HCEC 1CT (cell line): ENCODE measurements at places on chromosomes 13 and 19.

DNA sequence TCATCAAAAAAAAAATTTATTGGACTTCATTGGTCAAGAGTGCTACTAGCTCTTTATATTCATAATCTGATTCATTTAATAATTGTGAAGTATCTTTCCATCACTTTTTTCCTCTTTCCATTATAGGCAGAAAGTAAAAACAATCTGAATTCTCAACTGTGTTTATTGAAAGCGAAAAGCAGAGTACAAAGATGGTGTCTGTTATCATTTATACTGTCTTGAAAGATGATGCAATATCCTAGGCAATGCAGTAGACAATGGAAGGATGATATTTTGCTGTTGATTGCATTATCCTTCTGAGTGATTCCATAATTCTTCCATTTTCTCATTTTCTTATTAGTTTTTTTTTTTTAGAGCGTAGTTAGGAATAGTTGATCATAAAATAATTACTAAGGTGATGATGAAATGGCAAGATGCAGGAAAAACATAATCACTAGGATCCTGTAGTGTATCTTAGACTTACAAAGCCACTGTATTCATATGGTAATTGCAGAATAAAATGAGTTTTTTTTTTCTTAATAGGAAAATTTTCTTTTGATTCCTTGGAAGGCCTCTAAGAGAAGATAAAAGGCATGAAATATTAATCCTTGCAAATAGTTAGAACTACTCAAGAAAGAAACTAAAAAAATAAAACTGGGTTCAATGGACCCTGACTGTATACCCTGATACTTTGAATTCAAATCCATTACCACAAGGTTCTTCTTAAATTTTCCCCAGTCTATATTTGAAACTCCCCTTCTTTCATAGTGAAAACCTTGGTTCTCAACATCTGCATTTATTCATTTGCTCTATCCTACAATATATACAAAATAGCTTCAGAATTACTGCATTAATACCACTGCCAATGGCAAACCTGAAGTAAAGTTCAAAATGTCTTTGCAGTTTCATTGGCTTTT, 11.6 kb downstream of the URI1 start:
- no peak for DNase-seq

DNA sequence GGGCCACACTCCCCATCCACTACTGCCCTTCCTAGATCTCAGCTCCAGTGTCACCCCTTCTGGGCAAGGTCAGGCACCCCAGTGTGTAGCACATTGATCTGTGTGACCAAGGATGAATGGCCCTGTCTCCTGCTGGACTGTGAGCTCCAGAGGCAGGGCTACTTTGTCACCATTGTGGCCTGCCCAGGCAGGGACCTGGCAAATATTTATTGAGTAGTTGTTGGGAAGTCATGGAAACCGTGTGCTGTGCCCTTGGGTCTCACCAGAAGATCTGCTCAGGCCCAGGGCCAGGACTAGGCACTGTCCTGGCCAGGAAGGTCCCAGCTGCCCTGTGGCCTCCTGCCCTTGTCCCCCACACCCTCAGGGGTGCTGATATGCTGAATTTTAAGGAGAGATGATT, 10.5 kb downstream of the NACC1 start:
- DNase-seq, result no peak

- no peak for DNase-seq
Measured at GRCh38 chr13:30659980-30660379, 42.3 kb downstream of the USPL1 start.

GRCh38 chr19:10118960-10119359, 739 bp downstream of the EIF3G start:
- no peak for DNase-seq

DNA sequence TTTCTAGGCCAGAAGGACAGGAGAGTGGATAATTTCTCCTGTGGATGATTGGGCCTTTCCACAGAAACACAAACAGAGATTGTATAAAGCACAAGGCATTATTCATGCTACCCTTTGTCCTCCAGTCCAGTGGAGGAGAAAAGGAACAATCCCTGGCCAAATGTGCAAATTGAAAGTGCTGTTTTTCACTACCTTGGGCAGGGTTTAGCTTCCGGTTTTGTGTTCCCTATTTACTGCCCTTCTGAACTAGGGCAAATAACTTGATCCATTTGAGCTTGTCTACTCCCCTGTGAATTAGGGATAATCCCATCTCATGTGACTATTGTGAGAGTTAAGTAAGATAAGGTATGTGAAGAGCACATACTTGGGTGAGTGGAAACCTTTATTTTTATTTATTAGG, 13.3 kb downstream of the PDX1 start:
- DNase-seq, result no peak

DNA sequence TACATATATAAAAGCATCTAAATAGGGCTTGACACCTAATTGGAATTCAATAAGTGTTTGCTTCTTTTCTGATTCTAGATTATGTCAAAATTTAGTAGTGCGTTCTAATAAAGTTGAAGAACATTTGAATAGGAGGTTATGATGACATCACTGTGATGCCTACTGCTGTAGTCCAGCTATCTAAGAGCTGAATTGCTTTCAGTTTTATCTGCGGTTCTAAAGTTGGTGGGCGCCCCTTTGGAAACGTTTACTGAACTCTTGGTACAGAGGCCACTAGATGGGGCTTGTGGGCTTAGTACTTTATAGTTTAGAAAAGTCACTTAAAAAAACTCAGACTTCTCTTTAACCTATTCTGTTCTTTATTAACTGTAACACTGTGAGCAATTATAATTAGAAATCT, 776.9 kb downstream of the GPC5 start:
- peak; percentile 10 for DNase-seq

GRCh38 chr19:55079400-55080038, 3.9 kb downstream of the EPS8L1 start:
- DNase-seq, result no peak

DNA sequence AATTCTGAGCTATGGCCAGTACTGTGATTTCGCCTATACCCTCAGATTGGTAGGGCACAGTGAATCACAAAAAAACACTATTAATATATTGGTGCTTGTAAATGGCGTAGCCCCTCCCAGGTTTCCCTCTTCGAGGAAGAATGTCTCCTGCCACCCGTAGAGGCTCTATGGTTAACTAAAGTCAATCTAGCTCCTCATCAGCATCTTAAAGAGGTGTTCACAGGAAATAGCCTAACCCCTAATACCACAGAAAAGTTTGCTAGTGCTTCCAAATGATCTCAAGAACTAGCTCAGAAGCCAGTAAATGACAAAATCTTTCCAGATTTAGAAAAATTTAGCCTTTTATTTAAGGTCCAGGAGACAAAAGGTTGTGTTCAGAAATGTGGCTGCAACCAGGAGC, 56.3 kb upstream of the DCT start:
- DNase-seq, result no peak

DNA sequence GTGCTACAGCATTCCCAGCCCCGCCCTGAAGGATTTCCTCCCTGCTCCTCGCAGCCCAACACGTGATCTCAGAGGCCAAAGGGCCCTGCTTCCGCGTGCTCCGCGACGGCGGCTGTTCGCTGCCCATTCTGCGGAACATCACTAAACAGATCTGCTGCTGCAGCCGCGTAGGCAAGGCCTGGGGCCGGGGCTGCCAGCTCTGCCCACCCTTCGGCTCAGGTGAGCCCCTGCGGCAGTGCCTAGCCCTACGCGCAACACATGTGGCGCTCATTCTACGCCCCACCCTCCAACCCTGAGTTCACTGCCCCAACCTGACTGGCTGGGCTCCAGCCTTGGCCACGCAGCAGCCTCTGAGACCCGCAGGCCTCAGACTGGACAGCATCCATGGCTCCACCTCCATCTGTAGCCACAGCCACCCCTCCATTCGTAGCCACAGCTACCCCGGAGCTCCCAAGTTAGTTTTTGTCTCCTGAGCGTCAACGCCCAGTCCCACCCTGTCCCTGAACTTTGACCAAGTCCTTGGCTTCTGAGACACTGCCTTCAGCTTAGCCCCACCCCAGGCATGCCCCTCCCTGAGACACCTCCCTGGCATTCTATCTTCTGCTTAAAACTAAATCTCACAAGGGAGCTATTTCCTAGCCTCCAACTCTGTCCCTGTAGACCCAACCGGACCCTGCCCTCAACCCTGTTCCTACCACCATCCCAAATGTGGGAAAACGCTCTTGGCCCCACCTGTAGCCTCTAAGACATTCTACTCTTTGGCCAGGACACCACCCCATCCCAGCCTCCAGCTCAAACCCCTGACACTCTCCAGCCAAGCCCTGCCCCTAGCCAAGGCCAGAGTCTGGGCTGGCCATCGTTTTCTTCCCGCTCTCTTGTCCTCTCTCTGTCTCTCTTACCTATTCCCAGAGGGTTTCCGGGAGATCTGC, 6.4 kb downstream of the LTBP4 start:
- DNase-seq, result no peak

GRCh38 chr13:44989941-44990340, 603 bp downstream of the GPALPP1 start:
- DNase-seq, result no peak

DNA sequence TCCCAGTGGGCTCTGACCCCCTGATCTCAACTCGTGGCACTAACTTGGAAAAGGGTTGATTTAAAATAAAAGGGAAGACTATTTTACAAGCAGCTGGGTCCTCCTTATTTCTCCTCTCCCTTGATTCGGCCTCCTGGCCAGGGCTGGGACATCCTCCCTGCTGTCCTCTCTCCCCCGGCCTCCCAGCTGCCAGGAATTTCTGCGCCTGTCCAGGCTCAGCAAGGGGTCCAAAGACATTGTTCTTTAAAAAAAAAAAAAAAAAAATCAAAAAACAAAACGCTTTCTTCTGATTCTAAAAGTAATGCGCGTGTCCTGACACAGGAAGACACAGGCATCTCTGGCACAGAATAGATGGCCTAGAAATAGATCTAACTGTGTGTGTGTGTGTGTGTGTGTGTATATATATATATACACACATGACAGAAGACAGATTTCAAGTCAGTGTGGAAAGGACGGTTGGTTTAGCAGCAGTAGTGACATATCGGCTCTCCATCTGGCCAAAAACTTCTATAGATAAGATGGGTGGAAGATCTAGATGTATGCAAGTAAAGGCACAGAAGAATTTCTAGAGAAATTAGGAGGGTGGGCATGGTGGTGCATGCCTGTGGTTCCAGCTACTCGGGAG, 12.3 kb upstream of the LENG8 start:
- no peak for DNase-seq

DNA sequence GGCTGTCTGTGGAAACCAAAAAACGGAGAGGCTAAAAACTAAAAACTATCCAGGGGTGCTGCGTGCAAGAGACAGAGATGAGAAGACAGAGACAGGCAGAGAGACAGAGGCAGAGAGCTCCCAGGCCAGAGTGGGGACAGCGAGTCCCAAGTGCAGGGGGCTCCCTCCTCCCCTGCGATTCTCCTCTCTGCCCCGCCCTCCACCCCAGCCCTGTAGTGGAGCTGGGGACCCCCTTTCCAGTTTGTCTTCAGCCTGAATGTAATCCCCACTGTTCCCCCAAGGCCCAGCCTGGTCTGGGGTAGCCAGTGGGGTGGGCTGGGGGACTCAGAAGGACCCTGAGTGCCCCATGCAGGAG, 2.0 kb downstream of the NFIC start:
- DNase-seq, result no peak

DNA sequence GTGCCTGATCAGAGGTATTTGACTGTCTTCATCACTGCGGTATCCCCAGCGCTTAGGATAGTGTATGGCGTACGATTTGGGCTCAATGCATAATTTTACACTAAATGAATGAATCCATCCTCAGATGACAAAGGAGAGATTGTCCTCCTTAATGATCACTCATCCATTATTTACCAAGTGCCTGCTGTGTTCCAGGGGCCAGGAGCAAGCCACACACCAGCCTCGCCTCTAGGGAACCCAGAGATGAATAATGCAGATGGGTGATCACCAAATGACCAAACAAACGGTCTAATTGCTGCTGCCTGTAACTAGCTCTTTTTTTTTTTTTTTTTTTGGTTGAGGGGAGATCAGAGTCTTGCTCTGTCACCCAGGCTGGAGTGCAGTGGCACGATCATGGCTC, 5.9 kb upstream of the GPR32 start:
- no peak for DNase-seq

DNA sequence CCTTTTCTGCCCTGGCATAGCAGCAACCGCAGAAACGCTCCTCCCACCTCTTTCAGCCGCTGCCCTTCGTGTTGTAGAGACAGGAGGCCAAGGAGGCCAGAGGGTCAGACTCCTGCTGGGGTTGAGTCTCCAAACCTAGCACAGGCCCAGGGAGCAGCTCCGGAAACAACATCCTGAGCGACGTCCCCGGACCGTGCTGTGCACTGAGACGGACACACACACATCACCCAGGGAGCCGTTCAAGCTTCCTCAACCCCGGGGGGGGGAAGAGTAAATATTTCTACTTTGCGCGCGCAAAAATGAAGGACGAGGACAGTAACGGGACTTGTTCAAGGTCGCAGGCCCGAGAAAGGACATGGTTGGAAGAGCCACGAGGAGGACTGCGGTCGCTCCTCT, 657 bp downstream of the ZNF550 start:
- DNase-seq, result peak; percentile 8

DNA sequence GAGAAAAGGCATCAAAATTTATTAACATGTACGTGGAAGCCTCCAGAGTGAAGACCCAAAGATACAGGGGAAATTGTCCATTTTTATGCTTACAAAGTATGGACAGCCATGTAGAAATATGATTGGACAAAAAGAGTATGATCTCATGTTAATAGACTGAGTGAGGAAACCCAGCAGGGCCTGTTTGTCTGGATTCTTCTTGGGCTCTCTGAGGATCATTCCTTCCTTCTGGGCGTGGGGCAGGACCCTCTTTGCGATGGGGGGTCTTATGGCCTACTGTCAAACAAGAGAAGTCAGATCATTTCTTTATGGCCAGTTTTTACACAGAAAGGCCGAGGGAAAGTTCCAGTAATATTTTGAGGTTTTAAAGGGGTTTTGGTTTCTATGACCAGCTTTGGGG, 110.8 kb downstream of the ESD start:
- DNase-seq, result no peak

DNA sequence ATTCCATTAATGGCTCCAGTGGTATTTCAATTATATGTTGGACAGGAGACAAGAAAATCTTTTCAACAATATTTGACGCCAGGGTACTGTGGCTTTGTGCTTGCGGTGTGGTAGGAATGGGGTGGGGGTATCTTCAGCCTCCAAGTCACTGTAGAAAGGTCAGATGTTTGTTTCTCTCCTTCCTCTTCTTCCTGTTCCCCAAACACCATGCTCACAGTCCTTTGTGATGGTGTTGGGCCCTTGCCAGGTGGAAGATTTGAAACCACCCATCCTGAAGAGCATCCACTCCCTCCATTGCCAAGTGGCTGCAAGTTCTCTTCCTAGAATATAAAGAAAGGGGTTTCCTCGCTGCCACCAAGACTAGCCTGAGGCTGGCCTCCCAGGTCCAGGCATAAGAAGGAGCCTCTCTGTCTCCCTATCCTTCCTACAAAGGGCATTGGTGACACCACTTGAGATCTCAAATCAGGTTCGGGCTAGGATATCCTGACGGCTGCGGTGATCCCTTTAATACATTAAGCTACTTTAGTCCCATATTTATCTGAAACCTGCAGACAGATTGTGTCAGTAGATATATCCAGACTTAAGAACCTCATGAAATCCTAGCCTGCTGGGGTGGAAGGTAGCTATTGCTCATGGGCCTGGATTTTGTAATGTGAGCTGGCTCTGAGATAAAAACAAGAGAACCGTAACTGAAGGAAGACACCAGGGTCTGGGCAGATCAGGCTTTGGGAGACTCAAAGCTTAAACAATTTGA, 64.3 kb upstream of the SIAH3 start:
- no peak for DNase-seq

- peak; percentile 33 for DNase-seq
Measured at GRCh38 chr13:88000239-88000638, 329.1 kb downstream of the SLITRK5 start.

GRCh38 chr13:20161275-20161950, 561 bp upstream of the GJA3 start:
- DNase-seq, result no peak

GRCh38 chr13:80371840-80372509, 31.0 kb upstream of the SPRY2 start:
- no peak for DNase-seq
